CD4-positive, alpha-beta T cell (primary cell): ENCODE measurements at places on chromosomes 11 and 22.

GRCh38 chr11:128687321-128687720 is 6.6 kb upstream of the FLI1 start:
- peak; percentile 44 for DNase-seq

DNA sequence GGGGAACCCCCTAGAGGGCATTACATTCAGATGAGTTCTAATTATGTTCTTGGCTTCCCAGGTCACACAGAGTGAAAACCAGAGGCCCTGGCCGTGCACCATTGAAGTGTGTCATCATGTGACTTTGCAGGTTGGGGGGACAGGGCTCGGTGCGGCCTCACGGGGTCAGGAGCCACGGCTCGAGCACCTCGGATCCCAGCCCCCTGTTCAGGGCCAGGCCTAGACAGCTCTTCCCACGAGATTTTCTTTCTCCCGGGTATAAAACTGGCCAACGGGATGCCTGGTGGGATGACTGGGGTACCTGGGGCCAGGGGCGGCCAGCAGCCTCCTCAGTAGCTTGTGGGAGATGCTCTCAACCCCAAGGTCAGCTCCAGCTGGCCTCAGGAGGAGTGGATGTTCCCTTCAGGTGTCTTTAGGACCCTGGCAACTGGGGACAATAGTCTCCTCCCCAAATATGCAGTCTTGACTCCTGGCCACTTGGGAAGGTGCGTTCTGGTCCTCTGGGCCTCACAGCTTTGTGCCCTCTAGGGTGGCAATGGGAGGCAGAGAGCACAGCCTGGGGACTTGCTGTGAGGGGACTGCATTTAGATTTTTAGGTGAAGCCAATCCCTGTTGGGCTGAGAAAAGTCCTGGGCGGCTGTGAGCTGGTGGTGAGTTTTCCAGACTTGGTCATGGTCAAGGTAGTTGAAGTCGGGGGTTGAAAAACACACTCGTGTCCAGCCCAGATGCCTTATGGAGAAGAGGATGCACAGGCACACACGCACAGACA is 95.6 kb downstream of the KCNQ1 start:
- DNase-seq, result no peak

- DNase-seq, result no peak
Measured at GRCh38 chr11:76210931-76211851, 4.9 kb upstream of the WNT11 start.

- no peak for DNase-seq
Measured at GRCh38 chr11:96143041-96143521, 199.9 kb downstream of the MAML2 start.

GRCh38 chr11:99565333-99565732 is 544.6 kb downstream of the CNTN5 start:
- DNase-seq, result no peak

GRCh38 chr22:48496226-48496845 is 1331.3 kb downstream of the BRD1 start:
- no peak for DNase-seq

DNA sequence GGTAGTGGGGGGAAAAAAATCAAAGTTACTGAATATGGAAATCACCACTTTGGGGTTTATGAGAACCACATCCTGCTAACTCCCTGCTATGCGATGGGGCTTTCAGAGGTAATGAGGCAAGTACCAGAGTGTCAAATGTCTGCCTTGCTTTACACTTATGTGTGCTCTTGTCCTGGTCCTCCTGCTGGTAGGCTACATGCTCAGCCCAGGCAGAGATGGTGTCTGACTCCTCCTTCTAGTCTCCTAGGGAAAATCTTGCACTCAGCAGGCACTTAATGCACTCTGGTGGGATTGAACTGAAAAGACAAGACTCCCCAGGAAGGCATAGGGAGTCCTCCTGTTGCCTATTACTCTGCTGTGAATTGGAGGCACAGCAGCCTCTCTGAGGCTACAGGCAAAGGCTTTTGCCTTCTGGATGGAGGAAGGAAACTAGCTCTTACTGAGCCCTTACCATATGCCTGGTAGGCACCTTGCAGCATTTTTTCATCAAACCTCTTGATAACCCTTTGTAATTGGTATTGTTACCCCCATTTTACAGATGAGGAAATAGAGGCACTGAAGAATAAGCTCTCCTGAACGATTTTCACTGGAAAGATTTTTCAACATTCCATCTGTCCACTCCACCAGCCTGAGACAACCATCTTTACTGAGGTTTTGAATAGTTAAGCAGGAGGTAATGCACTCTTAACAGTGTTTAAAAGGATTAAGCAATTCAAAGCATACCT is 132.1 kb upstream of the PAX6 start:
- no peak for DNase-seq

- peak; percentile 37 for DNase-seq
Measured at GRCh38 chr11:46331282-46331984, 15.8 kb upstream of the DGKZ start.

- DNase-seq, result no peak
Measured at GRCh38 chr11:12683874-12684273, 9.7 kb downstream of the TEAD1 start.

- no peak for DNase-seq
Measured at GRCh38 chr22:29824677-29825076, 13.4 kb downstream of the ASCC2 start.

GRCh38 chr11:47928426-47928825 is 51.9 kb upstream of the PTPRJ start:
- DNase-seq, result no peak

DNA sequence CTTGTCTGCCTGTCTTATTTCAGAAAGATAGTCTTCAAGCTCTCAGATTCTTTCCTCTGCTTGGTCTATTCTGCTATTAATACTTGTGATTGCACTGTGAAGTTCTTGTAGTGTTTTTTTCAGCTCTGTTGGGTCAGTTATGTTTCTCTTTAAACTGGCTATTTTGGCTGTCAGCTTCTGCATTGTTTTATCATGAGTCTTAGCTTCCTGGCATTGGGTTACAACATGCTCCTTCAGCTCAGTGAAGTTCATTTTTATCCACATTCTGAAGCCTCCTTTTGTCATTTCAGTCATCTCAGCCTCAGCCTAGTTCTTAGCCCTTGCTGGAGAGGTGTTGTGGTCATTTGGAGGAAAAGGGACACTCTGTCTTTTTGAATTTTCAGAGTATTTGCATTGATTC is 15.5 kb upstream of the DEPDC7 start:
- DNase-seq, result no peak

DNA sequence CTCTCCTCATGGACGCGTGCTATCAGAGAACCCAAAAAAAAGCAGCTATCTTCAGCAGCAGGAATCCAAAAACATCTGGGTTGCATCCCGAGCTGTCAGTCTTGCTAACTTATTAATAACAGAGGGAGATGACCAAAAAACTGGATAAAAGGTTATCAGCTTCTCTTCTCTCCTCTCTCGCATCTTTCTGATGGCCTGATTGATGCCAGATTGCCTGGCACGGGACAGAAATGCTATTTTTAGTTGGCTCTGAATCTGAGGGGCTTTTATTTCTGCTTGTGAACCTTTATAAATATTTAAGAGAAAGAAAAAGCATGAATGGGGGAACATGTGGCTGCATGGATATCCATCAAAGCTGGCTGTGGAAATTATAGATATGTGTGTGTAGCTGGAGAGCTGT is 230.3 kb downstream of the ETS1 start:
- no peak for DNase-seq
